Lower leg skin (tissue), 4 donors: ENCODE measurements at places on chromosomes 12 and 14. TPM values are rescaled to one million over a fixed set of nuclear protein-coding genes. Genes with fewer than 3 reads are reported as not detected.

ART4 gene
- total RNA-seq, result 0.17 TPM

METTL17 gene
- total RNA-seq, result 73.3 TPM

EFCAB11 gene
- total RNA-seq, result 9.6 TPM

BHLHE41 gene
- 7.7 TPM for total RNA-seq

CDKN3 gene
- 2.2 TPM for total RNA-seq

ZNF605 gene
- total RNA-seq, result 5.2 TPM

IAPP gene
- not detected for total RNA-seq

P2RX2 gene
- total RNA-seq, result not detected
